IPS DF 19.7 (cell line): ENCODE measurements at places on chromosomes 16 and 17.

DNA sequence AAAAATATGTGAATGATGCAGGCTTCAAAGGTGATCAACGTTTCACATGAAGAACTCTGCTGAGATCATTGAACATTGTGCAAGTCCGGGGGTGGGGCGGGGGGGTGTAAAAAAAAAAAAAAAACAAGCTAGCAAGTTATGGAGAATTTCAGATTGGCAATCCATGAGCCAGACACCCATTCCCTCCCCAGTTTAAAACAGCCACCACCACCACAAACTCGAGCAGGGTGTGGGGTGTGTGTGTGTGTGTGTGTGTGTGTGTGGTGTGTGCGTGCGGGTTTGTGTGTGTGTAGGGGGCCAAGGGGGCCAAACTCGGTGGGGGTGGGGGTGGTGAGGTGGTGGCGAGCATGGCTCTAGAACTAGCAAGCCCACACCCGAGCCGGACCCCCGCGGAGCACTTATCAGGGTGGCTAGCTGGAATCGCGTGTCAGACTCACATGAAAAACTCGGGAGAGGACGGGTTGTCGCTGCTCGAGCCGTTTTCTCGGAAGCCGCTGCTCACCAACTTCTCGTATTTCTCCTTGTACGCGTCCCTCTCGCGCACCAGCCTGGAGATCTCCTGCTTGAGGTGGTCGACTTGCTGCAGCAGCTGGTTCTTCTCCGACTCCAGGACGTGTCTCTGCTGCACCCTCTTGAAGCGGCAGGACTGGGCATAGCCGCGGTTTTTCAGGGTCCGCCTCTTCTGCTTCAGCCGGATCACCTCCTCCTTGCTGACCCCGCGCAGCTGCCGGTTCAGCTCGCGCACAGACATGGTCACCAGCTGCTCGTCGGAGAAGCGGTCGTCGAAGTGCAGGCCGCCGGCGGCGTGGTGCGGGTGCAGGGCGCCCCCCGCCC is 2.0 kb downstream of the MAF start:
- peak; percentile 60 for DNase-seq

GRCh38 chr17:58092101-58092796 is 9.0 kb downstream of the DYNLL2 start:
- no peak for DNase-seq

DNA sequence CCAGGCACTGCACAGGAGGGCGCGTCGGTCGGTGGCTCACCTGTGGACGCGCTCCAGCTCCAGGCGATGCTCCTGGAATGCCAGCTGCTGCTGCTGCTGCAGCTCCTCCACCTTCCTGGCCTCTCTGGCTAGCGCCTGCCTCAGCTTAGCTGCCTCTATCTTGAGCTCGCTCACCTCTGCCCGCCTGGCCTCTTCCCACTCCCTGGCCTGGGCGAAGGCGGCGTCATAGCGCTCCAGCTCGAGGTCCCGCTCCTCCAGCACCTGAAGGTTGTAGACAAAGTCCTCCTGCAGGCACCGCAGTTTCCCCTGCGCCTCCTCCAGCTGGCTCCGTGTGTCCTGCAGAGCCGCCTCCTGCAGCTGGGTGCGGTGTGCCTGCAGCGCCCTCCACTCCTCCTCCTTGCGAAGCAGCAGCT is 11.1 kb downstream of the CCDC57 start:
- DNase-seq, result no peak

DNA sequence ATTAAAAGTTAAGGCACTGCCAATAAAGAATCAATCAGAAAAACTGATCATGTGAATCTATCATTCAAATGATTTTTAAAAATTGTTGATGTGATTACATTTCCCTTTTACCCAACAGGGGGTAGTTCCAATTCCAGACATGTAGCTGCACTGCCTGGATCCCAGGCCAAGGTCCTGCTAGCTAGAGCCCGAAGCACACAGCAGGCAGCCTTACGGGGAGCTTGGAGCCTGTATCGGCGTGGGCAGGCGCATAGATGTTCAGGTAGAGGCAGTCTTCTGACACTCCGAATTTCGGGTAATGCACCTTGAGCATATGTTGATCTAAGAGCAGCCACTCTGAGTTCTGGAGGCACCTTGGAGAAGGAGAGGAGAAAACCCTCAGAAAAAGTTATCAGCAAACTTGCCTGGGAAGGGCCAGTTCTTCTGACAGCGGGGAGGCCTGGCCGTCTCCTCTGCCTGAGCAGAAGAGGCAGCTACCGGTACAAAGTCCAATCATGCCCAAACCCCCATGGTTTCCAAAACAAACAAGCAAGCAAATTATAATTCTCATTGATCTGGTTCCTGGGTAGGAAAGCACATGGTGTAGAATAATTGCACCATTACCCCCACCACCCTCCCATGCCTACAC is 3.6 kb downstream of the CES5A start:
- DNase-seq, result no peak

- DNase-seq, result no peak
These were observed 138.9 kb upstream of the CDH11 start for GRCh38 chr16:65260746-65261145.

GRCh38 chr17:50186661-50187393 is 14.6 kb downstream of the COL1A1 start:
- DNase-seq, result no peak

DNA sequence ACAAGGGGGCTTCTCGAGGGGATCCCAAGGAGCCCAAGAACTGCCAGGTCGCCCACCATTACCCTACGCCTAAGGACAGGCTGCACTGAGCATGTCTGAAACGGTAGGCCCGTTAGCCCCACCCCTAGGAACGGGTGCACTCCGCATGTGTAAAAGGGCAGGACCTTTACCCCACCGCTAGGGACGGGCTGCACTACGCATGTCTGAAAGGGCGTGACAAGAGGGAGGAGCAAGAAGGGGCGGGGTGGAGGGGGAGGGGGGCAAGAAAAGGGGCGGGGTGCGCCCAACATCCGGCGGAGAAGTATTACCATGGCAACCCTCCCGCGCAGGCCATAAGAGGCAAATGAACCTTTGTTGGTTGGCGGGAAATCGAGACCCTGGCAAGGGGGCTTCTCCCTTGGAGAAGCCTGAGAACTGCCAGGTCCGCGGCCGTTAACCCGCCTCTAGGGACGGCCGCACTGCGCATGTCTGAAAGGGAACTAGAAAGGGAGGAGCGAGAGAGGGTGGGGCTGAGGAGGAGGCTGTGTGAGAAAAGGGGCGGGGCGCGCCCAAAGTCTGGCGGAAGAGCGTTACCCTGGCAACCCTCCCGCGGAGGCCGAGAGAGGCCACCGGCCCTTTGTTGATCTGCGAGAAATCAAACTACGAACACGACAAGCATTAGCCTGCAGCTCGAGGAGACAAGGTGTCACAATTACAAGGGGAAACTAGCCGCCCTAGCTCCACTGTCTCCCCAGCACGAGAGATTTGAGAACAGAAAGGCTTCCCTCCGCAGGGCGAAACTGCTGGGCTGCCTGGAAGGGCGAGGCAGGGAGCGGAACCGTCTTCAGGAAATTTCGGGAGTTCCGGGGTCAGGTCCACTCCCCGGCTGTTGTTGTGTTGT is 2046.8 kb downstream of the TP53TG3F start:
- DNase-seq, result no peak
